ENCODE measurements at places on chromosomes 11 and 22. TPM values are rescaled to one million over a fixed set of nuclear protein-coding genes. Genes with fewer than 3 reads are reported as not detected.
A peak's percentile ranks its signal among the peaks of the same experiment; 100 is the strongest.

Gene RIBC2
- total RNA-seq = 0.56 TPM

Gene E2F8
- total RNA-seq = 1.9 TPM

DNA sequence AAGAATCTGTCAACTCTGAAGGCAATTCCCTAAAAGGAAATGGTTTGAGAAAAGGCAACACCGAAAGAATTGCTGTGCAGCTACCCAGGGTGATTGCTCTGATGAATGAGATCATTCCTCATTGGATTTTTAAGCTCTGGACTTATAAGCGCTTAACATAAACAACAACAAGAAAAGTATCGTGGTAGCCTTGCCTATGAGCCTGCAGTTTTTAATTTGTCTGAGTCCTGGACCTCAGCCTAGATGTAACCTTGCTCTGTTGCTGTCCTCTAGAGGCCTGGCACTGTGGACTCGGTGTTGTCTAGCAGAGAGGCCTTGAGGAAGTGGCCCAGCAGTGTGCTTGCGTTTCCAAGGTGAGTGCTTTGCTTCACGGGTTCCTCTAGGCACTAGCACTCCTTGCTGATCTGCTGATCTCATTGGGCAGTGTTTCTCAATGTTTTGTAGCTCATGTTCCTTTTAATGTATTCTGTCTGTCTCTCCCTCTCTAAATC, 20.4 kb downstream of the CCDC81 start:
- DNase-seq = no peak

GRCh38 chr11:130037058-130037457, 32.6 kb upstream of the APLP2 start:
- peak; percentile 79 for DNase-seq

DNA sequence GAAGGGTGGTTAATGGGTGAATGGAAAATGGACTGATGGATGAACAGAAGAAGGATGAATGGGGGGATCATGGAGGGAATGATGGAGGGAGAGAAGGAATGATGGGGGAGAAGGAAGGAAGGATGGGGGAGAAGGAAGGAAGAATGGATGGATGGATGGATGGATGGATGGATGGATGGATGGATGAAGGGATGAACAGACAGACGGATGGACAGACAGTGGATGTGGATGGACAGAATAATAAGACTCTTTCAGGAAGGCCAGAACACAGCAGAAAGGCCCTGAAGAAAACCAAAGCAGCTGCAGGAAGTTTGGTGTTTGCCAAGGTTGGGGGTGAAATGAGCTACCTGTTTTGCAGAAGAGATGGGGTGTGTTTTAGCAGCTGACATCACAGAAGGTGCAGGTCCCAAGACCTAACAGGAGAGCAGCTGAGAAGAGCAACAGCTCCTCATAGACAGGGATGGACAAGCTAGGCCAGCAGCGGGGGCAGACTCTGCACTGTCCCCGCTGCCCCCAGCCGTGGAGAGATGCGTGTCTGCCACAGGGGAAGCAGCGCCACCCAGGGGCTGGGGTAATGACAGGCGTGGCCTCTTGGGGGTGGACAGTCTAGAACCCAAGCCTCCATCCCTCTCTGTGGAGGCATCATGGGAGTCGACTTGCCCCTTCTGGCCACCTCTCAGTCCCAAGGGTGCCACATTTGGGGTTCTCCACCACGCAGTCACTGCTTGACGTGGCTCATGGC, 17.9 kb downstream of the C1QTNF6 start:
- DNase-seq = no peak

GRCh38 chr11:126335463-126335760, 20.1 kb upstream of the ST3GAL4 start:
- no peak for DNase-seq

Data from MG63 (cell line).